GM12864 (cell line): ENCODE measurements at places on chromosomes 7 and 10.
A peak's percentile ranks its signal among the peaks of the same experiment; 100 is the strongest.

- no peak for DNase-seq
Observed at GRCh38 chr7:51706851-51707250, 390.2 kb upstream of the COBL start.

- DNase-seq: no peak
Observed at GRCh38 chr7:137563981-137564380, 220.4 kb upstream of the PTN start.

GRCh38 chr7:523347-524336, 4.0 kb upstream of the PDGFA start:
- no peak for DNase-seq

DNA sequence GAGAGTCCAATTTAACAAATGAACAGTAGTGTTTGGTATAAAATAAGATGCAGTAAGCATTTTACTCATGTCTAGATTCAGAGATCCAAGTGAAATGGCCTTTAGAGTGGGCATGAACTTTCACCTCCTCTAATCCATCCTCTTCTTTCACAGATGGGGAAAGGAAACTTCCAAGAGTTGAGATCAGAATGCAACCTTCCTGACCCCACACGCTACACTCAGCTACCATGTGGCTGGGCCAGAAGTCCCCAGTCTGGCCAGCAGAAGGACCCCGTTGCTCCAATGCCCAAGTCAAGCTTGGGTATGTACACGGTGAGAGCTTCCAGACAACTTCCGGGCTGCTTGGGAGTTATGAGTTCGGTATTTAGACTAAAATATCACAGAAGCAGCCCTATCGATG, 228.0 kb downstream of the ELMO1 start:
- no peak for DNase-seq

- no peak for DNase-seq
Observed at GRCh38 chr7:20153567-20153966, 63.6 kb downstream of the MACC1 start.

- DNase-seq: no peak
Observed at GRCh38 chr10:75632805-75633462, 201.5 kb downstream of the LRMDA start.

DNA sequence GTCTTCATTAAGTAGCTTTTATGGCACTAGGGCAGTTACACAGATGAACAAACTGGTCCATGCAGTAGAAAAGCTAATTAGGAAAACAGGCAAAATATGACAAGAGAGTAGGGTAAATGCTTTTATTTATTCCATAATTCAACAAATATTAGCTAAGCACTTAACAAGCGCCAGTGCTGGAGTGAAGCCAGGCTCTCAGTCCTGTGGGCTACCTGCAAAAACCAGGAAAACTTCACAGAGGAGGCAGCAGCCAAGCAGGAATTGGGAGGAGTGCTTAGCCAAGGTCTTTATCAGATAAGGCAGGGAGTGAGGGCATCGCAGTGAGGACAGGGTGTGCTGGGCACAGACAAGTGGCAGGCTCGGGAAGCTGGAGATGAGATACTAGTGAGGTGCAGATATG, 4.9 kb upstream of the KAT6B start:
- no peak for DNase-seq

- DNase-seq: no peak
Observed at GRCh38 chr10:80081801-80082750, 3.6 kb downstream of the TMEM254 start.

DNA sequence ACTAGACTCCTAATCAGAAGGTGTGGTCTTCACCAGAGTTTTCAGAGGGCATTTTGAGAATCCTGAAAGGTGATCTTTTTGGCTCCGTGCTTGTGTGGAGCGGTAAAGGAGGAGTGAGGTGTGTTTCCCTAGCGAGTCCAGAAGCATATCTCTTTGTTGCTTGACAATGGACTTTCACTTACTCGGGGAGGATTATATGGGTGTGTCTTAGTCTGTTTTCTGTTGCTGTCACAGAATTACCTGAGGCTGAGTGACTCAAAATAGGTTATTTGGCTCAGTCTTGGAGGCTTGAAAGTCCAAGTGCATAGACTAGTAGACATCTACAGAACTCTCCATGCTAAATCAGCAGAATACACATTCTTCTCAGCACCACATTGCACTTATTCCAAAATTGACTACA, 57.9 kb downstream of the AKR1C4 start:
- DNase-seq: no peak

GRCh38 chr10:61801484-61801883, 100.0 kb upstream of the ARID5B start:
- no peak for DNase-seq

GRCh38 chr10:68092512-68092911, 16.8 kb upstream of the MYPN start:
- DNase-seq: no peak

DNA sequence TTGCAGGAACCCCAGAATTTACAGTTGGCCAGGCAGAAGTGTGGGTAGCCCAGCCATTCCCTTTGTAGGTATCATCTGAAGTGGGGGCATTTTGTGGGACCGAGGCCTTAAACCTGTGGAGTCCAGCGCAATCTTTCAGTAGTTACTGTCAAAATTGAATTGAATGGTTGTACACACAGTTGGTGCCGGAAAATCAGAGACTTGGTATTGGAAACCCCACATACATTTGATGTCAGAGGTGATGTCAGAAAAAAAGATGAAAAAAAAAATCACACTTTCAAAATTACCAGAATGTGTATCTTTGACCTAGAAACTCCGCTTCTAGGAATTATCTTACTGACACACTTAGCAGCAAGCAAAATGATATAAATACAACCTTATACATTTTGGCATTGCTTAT, 153.8 kb upstream of the PLXNA4 start:
- DNase-seq: no peak

- no peak for DNase-seq
Observed at GRCh38 chr10:55629793-55630490, 731.1 kb downstream of the ZWINT start.

DNA sequence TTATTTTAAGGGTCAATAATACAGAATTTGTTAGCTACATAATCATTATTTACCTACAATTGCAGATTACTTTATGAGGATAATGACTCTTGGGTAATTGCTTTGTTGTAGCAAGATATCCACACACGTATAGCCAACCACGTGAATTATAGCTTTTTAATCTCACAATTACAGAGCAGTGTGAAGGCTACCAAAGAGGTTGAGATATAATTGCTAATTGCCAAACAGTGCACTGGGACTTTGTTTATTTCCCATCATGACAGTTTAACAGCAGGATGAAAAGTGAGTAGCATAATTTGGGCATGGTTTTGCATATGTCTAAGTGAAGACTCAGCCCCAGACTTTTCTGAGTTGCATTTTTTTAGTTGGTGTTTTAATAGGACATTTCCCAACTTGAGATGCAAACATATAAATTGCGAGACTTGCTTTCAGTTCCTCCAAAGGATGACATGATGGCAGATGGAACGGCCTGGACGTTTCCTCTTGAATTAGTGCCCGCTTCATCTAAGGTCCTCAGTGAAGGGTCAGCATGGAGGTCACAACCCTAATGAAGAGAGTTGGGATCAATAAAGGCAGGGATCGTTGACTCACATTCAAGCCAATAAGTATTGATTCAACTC, 180.7 kb upstream of the GPR26 start:
- DNase-seq: no peak

DNA sequence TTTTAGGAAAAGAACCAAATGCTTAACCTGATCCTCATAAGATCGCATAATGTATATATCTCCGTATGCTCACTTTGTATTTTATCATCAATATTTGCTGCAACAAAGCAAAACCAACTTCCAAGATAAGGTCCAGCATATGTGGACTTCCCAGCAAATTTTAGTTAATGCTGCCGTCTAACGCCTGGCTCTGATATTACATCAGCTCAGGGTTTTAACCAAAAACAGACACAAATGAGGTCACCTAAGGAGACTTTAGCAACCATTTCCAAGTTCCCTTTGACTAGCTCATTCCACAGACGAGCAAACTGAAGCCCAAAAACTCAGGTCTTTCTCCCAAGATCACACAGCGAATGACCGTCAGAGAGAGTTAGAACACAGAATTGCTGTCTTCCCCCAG, 59.4 kb upstream of the UCN3 start:
- no peak for DNase-seq

- DNase-seq: no peak
Observed at GRCh38 chr7:103702982-103703381, 257.0 kb upstream of the SLC26A5 start.

- no peak for DNase-seq
Observed at GRCh38 chr7:157177333-157177982, 38.7 kb downstream of the UBE3C start.

DNA sequence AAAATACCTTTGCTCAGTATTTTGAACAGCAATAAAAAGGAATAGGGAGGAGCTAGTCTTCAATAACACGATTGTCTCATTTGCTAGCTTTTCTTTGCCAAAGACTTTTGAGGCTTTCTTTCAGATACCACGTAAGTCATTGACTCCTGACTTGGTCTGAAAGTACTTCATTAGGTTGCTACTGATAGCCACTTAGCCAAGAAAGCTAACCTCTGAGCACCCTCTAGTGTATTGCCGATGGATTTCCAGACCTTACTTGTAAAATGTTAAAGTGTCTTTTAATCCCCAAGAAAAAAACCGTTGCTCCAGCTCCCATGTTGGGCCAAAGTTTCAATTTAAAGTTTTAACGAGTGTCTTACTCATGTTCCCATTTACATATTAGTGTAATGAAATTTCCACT, 63.4 kb upstream of the STRIP2 start:
- DNase-seq: no peak

GRCh38 chr7:116836911-116837310, 25.5 kb upstream of the CAPZA2 start:
- no peak for DNase-seq

DNA sequence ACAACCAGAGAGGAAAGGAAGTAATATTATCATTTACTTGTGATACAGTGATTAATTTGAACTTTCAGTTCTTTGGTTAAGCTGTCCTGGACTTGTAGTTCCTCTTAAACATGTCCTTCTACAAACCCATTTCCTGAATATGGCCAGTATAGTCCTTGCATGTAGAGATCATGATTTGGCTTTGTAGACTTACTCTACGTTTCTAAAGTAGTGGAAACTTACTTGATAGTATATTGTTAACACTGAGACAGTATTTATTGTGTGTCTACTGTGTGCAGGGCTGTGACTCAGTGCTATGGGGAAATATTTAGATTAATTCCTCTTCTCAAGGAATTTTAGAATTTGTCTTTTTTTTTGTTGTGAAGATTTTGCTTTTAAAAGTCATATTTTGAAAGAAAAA, 109.5 kb downstream of the NRF1 start:
- no peak for DNase-seq

DNA sequence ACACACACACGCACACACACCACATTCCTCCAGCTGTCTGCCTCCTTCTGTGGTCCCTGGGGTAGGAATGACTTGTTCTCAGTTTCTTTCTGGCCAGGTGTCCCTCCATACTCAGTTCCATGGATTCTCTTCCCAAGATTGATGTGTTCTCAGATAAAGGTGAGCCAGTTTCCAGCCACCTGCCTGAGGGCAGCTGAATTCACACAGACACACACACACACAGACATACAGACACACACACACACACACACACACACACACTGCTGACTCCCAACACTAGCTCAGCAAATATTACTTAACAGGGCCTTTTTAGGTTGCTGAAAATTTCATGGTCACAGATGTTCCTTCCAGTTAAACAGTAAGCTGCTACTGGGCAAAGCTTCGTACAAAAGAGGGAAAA, 45.4 kb upstream of the GDF10 start:
- DNase-seq: no peak

DNA sequence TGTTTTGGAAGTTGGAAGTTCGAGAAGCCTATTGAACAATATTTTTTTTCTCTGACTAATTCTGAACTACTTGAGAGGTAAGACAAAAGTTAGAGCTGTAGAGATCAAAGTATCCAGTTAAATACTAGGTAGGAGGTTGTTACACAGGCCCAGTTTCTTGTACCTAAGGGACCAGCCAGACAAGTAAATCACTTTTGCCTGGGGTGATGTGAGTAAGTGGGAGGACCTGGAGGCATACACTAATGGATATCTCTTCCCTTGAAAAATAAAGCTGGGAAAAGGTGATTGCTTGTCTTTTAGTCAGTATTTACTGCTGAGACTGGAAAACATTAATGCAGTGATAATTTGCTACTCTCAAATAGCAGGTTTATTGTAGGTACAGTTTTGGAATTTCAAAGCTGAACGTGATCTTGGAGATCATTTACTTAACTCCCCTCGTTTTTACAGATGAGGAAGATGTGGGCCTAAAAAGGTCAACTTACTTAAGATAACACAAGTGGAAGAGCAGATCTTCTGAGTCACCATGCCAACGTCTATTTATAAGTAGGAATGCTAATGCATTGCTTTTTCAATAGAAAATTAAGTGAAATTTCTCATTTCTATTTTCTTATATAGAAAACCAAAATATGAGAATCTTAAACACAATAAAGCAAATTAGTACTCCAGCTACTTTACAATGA, 181.3 kb downstream of the PPP1R9A start:
- no peak for DNase-seq

DNA sequence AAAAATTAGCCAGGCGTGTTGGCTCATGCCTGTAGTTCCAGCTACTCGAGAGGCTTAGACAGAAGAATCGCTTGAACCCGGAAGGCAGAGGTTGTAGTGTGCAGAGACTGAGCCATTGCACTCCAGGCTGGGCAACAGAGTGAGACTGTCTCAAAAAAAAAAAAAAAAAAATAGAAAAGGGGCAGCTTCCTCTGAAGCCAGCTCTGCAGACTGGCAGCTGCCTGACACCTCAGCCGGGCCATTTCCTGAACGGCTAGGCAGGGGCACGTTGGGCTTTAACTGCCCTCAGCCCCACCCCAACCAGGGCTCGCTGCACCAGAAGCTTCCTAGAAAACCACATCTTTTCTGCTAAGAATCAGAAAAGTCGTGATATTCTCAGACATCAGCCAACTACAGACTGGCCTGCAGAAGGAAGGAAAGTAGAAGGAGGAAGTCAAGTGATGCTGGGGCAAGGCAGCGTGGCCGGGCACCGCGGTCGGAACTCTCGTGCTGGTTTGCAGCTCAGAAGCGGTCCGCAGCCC, 38.0 kb downstream of the PRKAG2 start:
- DNase-seq: no peak

DNA sequence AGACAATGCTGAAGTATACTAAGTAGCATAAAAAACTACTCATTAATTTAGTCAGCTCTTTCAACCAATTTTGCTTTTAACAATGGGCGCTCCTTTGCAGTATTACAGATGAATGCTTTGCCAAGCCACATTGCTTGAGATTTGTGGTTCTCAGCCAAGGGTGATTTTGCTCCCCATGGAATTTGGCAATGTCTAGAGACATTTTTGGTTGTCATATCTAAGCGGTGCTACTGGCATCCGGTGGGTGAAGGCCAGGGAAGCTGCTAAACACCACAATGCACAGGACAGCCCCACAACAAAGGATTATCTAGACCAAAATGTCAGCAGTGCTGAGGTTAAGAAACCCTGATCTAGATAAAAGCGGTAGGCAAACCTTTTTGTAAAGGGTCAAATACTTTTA, 112.0 kb downstream of the UBE2H start:
- no peak for DNase-seq

- peak; percentile 82 for DNase-seq
Observed at GRCh38 chr10:14926722-14927416, 27.0 kb downstream of the DCLRE1C start.
